ENCODE measurements at places on chromosomes 1 and 21. TPM values are rescaled to one million over a fixed set of nuclear protein-coding genes. Genes with fewer than 3 reads are reported as not detected.

Gene CIART
- total RNA-seq: 1.8 TPM

Gene PPM1J
- 2.1 TPM for total RNA-seq

Gene B4GALT2
- total RNA-seq: 62.6 TPM

Gene PLA2G4A
- 1.7 TPM for total RNA-seq

Gene LEFTY1
- not detected for total RNA-seq

Gene C1orf210
- 4.8 TPM for total RNA-seq

Gene RGS18
- 0.14 TPM for total RNA-seq

Gene TMPRSS2
- 8.2 TPM for total RNA-seq

Gene TAF1A
- 15.3 TPM for total RNA-seq

Gene RUSC1
- total RNA-seq: 38.1 TPM

Gene HTR6
- not detected for total RNA-seq

Gene S100A2
- 27.5 TPM for total RNA-seq

Gene BNIPL
- total RNA-seq: 0.17 TPM

Gene FAM3B
- 6.1 TPM for total RNA-seq

Gene TESK2
- total RNA-seq: 2.1 TPM

Gene SNRNP40
- 62.8 TPM for total RNA-seq

Gene MTX1
- 84.3 TPM for total RNA-seq

Gene PLA2G2D
- total RNA-seq: not detected

Gene GPR161
- 16.4 TPM for total RNA-seq

Gene PER3
- 3.8 TPM for total RNA-seq

Gene H6PD
- 26.3 TPM for total RNA-seq

Gene DNM3
- 1.6 TPM for total RNA-seq

Gene DUSP10
- 64.0 TPM for total RNA-seq

Gene FDPS
- total RNA-seq: 248 TPM

Gene HPDL
- 3.1 TPM for total RNA-seq

Gene ARMH1
- total RNA-seq: 4.7 TPM

Gene DCST2
- 0.27 TPM for total RNA-seq
